ENCODE measurements at places on chromosomes 5 and 9.

- DNase-seq: no peak
Observed at GRCh38 chr5:124060011-124060410, 548.0 kb downstream of the CSNK1G3 start.

GRCh38 chr9:88971131-88971960 is 19.9 kb upstream of the S1PR3 start:
- no peak for DNase-seq

DNA sequence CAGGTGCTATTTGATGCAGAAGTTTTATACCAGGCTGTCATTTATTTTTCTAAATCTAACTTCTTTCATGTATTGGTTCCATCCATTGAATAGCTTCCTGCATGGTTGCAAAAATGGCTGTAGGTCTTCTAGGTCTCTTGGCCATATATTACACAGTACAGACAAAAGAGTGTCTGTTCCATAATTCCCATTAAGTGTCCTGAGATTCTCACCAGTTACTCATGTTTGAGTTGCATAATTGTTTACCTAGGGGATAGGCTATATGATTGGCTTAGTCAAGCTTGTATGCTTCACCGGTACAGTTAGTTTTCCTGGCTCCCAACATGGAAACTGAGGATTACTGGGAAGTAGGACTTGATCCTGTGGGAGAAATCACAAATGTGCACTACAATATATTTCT is 399.4 kb upstream of the NUDT12 start:
- DNase-seq: no peak

DNA sequence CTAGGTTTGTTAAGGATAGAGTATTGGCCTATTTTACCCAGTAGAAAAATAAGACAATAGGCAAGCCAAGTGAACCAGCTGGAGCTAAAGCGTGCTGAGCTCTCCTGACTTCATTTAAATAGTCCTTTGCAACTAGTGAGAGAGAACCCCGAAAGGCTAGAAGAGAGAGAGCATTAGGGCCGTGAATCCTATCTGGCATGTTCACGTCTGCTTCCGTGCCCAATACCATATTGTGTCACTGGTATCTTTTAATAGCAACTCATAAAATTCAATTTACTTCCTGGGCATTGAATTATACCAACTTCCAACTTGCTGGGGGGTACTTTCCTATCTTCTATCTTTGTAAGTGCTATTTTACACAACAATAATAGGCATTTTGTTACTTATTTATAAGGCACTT is 13.8 kb downstream of the DNAJC18 start:
- DNase-seq: no peak

DNA sequence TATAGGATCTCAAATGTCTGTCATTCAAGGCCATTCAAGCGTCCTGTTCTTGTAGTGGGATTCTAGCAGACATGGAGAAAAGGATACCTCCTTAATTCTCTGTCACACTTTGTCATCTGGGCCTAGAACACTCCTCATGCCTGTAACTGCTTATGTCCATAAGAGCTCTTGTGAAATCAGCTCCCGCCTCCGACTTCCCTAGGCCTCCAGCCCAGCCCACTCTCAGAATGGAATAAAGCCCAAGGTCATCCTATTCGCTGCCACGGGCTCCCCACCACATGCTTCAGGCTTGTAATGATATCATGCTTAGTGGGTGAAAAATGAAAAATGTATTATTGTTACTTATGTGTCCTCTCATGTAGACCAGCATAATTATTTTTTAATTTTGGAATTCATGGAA is 632.5 kb downstream of the ISL1 start:
- no peak for DNase-seq

DNA sequence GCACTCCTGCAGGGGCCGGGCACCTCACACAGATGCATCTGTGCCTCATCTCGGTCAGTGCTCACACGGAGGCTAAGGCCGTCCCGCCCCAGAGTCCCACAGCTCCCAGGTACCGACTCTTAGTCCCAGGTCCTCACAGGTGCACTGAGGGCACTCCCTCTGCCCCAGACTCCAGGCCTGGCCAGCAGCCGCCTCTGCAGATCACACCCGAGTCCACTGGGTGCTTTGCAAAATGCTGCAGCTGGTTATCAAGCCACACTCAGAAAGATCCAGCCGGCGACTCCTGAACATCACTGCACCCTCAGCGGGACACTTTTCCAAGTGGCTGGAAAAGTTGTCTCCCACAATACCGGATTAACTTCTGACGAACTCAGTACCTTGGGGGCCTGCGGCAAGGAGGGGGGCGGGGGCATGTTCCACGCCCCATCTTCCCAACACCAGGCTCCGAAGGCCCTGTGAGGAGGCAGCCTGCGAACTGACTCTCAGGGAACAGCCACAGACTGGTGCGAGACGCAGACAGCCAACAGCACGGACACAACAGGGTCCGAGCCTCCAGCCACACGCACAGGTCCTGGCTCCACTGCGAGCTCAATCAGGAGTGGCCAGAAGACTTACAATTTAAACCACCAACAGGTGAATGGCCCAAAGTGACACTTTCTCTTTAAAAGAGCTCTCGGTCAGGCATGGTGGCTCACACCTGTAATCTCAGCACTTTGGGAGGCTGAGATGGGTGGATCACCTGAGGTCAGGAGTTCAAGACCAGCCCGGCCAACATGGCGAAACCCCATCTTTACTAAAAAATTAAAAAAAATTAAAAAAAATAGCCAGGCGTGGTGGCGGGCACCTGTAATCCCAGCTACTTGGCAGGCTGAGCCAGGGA is 4.0 kb downstream of the BRD3 start:
- no peak for DNase-seq

GRCh38 chr5:54492178-54492577 is 25.4 kb upstream of the SNX18 start:
- DNase-seq: no peak

GRCh38 chr5:113488645-113489184 is 462 bp upstream of the MCC start:
- DNase-seq: no peak

DNA sequence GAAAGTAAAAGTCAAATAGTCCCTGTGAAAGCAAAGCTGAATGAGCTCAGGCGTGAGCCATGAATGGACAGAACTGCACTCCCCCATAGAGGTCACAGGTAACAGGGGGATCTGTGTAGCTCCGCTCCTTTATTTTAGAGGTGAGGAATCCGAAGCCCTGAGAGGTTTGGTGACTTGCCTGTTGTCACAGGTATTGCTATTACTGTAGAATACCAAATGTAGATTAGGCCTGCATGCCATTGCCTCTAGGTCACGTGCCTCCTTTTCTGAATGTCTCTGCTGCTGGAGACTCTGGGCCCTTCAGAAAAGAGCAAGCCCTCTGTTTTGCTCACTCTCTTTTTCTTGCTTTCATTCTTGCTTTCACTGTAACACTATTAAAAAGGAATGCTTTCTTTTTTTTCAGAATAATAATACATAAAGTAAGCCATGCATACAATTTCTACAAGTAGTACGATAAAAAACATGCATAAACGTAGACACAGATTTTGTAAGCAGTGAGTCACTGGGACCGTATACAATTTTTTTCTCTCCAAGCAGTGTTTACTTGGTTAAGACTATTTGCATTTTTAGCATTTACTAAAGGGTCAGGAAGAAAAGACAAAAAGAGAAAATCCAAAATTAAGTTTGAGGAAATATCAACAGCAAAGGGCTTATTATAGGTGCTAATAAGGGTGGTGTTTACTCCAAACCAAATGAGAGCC is 568.7 kb upstream of the ADAMTS16 start:
- no peak for DNase-seq

GRCh38 chr5:159514229-159514810 is 184.0 kb upstream of the IL12B start:
- DNase-seq: no peak

DNA sequence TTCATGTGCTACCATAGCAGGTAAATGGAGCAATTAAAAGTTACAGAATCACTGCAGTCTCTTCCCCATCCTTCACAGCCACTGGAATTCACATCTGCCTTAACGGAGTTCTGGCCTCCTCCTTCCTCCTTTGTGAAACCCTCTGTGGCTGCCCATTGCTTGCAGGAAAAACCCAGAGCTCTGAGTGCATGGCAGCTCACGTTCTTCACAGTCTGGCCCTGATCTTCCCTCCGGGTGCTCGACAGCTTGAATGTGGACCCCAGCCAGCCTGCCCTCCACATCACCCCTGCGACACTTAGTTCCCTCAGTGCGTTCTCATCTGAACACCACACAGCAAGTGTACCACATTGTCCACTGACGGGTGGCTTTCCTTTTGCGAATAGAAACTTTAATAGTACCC is 63.2 kb upstream of the RUFY1 start:
- DNase-seq: no peak

DNA sequence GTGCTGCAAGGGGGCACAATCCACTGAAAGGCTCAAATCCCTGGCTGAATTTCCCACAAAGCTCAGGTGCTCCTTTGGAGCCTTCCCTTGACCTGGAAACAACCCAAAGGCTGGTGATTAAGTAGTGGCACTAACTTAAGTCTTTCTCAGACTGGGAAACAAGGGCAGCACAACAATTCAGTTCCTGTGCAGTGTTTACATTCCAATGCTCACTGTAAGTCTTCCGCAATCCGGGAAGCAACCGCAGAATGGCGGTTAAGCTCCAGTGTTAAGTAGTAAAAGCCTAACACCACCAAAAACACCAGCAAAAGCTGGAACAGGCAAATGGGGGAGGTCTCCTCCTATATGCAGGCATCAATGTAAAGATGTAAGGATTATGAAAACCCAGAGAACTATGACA is 117.2 kb downstream of the TRPM3 start:
- DNase-seq: no peak

DNA sequence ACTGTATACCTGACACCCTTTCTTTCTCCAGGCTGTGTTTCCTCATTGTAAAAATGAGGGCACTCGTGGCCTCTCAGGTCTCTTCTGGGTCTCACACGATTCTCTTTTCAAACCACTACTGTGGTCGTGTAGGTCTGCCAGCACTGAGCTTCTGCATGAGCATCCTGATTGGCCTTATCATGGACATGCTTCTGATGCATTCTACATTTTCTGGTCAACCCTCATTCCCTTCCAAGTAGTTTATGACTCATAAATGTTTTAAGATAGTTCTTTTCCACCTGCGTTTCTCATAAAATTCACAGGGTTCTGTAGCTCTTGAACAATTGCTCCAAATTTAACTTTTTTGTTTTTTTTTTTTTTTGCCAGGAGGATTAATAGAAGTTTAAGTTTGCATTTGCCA is 294.8 kb downstream of the KCTD16 start:
- DNase-seq: no peak

DNA sequence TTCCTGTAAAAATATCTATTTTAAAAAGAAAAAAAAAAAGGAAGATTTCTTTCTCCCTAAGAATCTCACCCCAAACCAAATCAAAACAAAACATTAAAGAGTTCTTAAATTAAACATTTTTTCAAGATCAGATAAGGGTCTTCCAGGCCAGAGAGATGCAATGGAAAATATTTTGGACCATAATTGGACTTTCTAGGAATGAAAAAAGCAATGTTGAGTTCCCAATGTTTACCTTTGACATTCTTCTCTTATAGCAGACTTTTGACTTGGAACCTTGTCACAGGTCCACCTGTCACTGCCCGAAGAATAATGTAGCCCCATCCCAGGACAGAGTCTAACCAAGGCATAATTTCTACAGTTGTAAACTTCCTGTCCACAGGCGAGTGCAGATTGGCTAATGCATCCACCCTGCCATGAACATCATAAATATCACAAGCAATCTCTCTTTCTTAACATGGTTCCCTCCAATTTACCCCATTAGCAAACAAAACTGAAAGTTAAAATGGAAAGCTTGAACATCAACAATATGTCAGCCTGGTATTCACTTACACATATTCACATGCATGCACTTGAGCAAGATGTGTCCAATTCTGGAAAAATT is 121.7 kb upstream of the ZNF366 start:
- DNase-seq: no peak

- DNase-seq: no peak
Observed at GRCh38 chr9:136484153-136485048, 1.6 kb upstream of the SEC16A start.

DNA sequence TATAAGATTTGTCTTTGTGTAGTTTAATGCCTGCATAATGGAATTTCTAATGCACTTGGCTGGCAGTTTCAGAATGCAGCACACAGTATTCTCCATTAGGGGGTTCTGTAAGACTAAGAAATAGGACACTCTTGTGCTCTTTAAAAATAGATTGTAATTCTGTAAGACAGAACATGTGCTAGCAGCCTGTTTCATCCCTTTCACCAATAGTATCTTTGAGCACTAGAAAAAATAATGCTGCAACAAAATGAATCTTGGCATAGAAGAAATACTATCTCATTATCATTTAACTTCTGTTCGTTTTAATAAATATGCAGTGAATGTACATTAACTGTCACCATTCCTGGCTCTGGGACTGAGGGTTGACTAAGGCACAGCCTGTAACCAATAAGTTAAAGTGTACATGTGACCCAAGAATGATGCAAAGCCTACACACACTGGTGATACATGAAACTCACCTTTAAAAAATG is 23.8 kb upstream of the ZNF622 start:
- DNase-seq: no peak

GRCh38 chr9:110087605-110088004 is 120.4 kb downstream of the C9orf152 start:
- no peak for DNase-seq

- DNase-seq: no peak
Observed at GRCh38 chr5:128083811-128084227, 253 bp downstream of the SLC12A2 start.

DNA sequence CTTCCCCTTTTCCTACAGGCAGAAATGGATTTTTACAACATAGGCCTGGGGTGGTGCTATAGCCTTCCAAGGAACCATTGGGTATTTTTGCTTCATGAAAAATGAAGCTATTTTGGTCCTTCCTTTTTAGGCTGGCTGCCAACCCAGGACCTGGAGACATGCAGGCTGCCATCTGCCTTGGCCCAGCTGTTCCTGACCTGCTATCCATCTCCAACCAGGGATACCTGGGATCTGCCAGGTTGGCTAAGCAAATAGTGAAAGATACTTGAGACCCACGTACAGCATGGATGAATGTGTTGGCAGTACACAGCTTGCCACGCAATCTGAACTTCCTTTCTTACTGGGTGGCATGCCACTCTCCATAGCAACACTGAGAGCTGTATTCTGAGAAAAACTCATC is 31.1 kb downstream of the MRPS27 start:
- peak; percentile 33 for DNase-seq

DNA sequence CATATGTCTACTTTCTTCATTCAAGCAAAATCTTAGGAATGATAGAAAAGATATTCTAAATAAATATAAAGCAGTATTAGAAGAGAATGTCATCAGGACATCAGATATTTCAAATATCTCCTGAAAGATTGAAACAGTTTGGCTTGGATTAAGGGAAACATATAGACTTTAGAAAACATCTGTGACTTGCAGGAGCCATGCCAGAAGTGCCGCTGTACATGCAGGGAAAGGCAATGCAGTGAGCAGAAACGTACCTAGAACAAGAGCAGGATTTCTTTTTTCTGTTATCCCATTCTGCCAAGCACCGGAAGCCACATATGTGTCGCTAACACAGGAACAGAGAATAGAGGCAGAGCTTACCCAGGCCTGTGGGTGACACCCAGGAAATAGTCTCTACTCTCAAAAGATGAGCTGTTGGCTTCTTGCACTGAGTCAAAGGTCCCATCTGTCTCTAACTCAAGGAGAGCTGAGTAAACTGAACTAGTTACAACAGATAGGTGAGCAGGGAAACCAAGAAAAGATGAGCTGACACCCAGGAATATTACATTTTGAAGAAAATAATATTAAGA is 5.8 kb downstream of the ADAMTS19 start:
- no peak for DNase-seq
